Nephron progenitor cell (in vitro differentiated cells): ENCODE measurements at places on chromosomes 16 and 17.

GRCh38 chr17:80246266-80246681 is 14.4 kb upstream of the RNF213 start:
- DNase-seq: no peak

GRCh38 chr17:68602289-68602688 is 1.1 kb upstream of the FAM20A start:
- DNase-seq: no peak

GRCh38 chr17:67046398-67046797 is 2.0 kb downstream of the CACNG1 start:
- no peak for DNase-seq

DNA sequence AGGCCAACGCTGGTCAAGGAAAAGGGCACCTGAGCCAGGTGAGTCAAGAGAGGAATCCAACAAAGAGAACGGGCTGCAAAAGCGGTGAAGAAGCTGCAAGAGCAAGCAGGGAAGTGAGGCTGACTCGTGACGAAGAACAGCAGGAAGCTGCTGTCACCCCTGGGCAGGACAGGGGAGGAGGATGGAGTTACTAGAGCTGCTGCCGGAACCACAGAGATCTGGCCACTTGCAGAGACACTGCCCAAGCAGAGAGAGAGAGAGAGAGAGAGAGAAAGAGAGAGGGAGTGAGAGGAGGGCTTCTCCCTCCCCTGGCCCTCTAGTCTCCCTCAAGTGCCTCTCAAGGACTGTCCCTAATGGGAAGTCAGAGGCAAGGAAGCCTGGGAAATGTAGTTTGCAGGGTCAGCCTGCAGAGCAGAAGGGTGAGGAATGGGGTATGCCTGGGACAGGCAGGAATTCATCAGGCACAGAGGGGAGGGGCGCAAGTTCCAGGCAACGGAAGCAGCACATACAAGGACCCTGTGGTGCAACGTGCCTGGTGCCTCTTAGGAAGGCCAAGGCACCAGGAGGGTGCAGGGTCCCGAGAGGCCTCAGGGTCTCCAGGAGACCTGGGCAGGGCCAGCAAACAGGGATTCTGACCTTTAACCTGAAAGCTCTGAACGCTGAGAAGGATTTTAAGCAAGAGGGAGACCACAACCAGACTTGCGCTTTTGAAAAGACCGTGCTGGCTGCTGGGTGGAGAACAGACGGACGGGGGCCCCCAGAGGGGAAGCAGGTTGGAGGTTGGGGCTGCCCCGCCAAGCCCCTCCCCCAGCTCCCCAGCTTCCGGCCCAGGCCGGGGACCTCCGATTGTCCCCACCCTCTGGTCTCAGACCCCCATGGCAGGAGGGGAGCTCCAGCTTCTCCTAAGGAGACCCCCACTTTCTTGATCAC is 45.8 kb upstream of the CIBAR2 start:
- DNase-seq: peak; percentile 53

- no peak for DNase-seq
These were observed 410.9 kb upstream of the SOX9 start for GRCh38 chr17:71709946-71710345.
